Hematopoietic multipotent progenitor cell treated with erythropoietin and hydrocortisone succinate and interleukin-3 and kit ligand, for 8 days (in vitro differentiated cells): ENCODE measurements at places on chromosomes 4 and X.

- DNase-seq = peak; percentile 96
These were observed 24.3 kb upstream of the TSPAN5 start for GRCh38 chr4:98682719-98683118.

DNA sequence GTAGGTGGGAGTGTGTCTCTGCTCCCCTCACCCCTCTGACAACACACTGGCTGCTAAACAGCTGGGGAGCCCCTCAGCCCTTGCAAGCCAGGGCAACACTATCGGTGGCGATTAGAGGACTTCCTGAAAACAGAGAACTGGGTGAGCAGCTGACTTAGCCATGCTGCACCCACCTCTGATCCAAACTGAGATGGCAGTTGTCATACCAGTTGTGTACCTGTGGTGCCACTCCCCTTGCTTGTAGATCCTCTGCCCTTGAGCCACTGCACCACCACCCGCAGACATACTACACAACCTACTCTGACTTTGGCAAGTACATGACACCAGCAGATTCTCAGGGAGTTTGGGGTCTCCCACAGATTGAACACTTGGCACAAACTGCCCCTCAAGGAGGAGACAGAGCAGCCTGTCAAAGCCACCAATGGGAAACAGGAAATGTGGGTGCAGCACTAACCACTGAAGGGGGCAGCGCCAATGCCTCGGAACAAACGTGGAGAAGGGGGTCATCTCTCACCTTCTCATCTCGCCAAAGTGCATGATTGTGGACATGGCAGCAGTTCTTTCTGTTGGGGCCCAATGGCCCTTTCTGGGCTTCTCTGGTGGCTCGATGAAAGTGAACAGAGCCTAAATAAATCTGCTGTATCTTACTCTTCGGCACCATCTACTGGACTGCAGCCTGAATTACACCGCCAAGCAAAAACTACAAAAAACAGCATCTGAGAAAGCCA is 119.8 kb downstream of the NEK1 start:
- peak; percentile 53 for DNase-seq

DNA sequence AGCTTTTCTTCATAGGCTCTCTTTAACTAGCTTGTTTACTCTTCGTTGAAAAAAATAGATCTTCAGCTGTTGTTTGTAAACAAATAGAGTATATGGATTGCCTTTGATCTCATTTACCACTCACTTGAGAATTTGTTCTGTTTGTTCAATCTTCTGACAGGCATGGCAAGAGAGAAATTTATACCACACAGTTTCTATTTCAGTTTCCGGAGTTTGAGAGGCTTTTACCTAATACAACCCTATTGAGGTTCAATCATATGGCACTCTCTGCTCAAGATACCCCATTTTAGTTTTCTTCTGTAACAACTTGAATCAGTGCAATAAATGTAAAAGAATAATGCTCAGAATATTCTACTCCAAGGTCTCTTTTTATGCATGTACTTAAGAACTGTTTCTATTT is 148.0 kb downstream of the EMCN start:
- DNase-seq = no peak

DNA sequence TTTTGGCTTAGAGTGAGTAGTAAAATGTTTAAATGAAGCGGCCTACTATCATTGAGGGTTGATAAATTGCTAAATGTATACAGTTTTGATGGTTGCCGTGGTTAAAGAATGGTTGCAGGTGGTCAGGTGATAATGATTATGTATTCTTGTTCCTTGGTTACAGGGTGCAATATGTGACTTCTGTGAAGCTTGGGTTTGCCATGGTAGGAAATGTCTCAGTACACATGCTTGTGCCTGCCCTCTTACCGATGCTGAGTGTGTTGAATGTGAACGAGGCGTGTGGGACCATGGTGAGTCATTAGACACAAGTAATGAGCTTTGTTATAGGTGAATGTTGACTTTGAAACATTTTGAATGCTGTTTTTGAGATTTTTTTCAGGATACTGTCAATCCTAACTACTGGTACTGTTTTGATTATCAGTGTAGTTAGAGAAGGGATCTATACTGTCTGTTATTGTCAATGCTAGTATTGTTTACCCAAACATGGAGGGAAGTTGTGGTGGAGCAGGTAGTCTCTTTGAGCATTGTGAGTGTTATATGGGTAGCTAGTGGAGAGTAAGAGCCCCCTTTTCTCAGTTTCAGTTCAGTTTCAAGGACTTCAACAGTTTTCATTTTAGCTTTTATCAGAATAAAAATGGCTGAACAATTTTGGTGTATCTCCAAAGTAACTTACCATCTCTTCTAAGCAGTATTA is 8.9 kb downstream of the ZNF330 start:
- DNase-seq = no peak

GRCh38 chr4:160318567-160319220 is 1215.8 kb downstream of the RAPGEF2 start:
- no peak for DNase-seq

DNA sequence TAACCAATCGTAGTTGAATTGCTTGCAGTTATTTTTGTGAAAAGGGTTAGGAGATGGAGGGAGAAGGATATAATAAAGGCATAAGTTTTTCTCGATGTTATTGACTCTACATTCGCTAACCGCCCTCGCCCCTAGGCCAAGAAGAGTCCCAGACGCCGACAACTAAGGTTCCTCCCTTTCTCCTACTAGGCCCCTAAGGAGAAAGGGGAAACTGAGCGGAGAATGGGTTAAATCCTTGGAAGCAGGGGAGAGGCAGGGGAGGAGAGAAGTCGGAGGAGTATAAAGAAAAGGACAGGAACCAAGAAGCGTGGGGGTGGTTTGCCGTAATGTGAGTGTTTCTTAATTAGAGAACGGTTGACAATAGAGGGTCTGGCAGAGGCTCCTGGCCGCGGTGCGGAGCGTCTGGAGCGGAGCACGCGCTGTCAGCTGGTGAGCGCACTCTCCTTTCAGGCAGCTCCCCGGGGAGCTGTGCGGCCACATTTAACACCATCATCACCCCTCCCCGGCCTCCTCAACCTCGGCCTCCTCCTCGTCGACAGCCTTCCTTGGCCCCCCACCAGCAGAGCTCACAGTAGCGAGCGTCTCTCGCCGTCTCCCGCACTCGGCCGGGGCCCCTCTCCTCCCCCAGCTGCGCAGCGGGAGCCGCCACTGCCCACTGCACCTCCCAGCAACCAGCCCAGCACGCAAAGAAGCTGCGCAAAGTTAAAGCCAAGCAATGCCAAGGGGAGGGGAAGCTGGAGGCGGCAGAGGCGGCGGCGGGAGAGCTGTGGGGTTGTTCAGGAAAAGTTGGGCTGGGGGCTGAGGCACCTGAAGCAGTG is 5.9 kb downstream of the ATOH1 start:
- no peak for DNase-seq

DNA sequence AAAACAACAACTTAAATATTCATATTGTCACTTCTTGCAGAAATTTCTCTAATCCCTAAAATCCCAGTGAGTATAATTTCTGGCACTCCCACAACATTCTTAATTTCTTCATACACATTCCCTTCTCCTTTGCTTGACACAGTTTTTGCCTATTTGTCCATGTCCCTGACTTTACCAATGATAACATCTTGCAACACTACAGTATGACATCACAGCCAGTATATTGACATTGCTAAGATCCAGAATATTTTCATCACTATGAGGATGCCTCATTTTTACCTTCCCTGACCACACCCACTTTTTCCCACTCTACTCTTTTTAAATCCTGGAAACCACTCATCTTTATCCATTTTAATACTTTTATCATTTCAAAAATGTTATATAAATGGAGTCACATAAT is 292.3 kb upstream of the GK2 start:
- DNase-seq = no peak

DNA sequence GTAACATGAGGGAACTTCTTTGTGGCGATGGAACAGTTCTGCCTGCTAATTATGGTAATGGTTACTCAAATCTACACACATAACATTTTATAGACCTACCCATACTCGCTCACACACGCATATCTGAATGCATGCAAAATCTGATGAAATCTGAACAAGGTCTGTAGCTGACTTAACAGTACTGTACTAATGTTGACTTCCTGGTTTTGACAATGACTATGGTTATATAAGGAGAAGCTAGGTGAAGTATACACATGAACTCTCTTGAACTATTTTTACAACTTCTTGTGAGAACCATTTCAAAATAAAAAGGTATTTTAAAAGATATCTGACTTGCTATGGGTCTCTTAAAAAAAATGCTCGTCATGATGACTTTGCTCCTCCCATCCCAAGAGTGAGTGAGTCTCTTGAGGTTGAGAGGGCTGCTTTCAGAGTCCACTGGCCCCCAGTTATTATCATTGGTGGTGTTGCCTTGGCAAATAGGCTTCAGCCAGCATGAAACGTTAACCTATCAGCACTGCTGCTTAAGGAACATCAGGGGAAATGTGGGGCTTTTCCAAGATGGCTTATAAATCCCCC is 99.8 kb downstream of the MTMR1 start:
- no peak for DNase-seq

DNA sequence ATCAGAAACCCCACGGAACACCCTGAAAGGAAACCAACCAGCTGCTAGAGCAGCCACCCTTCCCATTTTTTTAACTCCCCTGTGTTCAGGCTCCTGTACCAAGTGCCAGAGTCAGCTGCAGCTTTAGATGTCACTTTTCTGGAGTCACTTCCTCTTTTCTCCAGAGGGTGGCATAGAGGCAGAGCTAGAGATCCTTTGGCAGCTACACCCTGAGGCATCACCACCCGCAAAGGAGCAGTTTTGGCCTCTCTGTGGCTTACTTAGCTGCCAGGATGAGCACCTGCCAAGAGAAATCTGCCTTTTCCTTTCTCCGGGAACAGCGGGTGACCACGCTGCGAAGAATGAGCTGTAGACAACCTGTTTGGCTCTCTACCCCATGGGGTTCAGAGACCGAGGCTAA is 58.0 kb upstream of the CHRDL1 start:
- DNase-seq = peak; percentile 20

DNA sequence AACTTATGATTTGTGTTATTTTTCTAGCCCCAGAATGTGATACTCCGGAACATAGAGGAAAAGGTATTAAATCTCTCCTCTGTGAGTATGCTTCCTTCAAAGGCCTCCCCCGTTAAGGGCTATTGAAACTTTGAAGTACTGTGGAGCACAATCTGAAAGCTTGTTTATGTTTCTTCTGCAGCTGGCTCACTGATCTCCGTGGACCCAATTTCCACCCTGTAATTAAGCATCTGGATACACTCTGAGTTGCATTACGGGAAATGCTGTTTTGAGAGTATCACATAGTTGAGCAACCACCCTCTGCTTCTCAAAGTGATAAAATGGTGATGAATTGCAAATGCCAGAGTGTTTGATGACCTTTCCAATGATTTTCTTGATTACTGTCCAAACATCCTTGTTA is 296.8 kb upstream of the PABPC5 start:
- no peak for DNase-seq

GRCh38 chrX:38060331-38060878 is 54.1 kb downstream of the SYTL5 start:
- DNase-seq = no peak

DNA sequence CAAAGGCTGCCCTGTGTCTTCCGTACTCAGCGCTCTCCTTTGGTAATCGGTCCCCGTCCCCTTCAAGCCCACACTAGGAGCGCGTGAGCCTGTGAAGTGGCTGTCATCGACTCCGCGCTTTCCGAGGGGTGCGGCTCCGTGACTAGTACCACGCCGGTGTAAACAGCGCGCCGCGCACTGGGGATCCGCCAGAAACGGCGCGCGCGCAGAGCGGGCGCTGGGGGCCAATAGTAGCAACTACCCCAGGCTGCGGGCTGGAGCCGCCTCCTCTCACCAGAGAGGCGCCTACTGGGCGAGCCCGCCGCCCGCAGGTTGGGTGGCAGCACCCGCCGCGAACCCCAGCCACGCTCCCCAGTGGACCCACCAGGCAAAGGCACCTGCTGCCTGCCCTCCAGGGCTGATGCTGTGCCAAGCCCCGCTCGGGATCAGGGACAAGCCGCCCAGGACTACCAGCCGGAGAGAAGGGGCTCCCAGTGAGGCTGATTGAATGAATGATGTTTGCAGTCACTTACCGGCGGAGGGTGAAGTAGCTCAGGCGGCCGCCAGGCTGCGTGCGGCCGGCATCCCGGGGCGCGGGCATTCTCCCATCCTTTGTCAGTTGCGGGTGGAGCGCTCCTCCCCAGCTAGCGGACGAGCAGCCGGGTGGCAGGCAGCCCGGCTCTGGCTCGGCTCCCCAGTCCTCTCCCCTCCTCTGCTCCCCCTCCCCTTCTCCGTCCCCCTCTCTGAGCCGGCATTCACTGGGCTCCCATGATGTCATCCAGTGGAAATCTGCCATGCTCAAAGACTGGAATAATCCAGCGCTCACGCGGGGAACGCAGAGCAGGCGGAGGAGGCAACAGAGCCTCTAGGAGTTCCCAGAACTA is 370.3 kb upstream of the SMIM31 start:
- DNase-seq = no peak

DNA sequence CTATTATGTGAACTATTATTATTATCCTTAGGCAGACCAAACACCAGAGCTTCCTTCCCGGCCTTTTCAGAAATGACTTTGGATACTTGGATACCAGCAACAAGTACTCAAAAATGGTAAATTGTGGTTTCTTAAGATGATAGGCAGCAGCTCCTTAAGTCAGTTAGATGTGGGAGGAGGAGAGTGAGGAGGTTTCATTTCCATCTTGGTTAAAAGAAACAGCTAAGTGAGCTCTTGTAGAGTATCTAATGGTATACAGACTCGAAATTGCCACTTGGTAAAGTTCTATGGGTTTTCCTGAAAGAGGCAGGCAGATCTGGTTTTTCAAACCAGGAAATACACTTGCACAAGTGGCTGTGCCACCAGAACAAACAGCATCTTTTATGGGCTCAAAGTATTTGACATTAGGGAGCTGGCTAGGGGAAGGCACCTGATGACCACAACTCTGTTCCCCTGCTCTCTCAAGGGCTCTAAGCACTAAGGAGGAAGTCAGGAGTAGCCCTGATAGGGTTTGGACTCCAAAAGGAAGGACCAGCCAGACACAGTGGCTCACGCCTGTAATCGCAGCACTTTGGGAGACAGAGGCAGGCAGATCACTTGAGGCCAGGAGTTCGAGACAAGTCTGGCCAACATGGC is 130.9 kb downstream of the TMEM164 start:
- no peak for DNase-seq
